ENCODE measurements at places on chromosomes 7 and 10.

GRCh38 chr10:98236862-98237261, 31.1 kb downstream of the LOXL4 start:
- no peak for DNase-seq

DNA sequence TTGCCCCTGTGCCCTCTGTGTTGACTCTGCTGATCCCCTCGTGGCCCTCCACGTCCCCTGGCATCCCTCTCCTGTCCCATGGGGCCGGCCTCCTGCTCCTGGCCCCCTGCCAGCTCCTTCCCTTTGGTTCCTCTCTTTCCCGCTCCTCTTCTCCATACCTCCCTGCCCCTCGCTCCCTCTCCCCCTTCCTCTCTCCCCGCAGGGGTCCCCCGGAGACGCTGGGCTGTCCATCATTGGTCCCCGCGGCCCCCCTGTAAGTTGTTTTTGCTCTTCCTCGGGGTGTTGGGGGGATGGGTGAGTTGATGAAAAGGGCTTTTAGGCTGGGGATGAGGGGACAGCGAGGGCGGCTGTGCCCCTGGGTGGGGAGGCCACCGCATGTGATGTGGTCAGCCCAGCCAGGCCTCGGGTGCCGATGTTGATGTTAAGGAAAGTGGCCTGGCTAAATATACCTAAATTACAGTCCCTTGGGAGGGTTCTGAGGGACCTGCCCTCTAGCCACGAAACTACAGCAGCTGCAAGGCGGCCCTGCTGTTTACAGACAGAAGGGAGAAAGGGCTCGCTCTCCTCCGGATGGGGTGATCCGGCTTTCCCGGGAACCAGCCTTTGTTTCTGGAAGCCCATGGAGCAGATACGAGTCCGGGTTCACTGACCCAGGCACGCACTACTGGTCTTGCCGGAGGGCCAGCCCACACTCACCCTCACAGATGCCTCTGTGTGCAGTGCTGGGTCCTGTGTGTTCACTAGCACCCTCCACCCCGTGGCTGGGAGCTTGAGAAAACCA, 78.8 kb downstream of the COL13A1 start:
- no peak for DNase-seq

GRCh38 chr7:13770305-13770704, 219.2 kb downstream of the ETV1 start:
- DNase-seq = no peak

- no peak for DNase-seq
These were observed 110.8 kb upstream of the PPP2R2D start for GRCh38 chr10:131790021-131790420.

- DNase-seq = no peak
These were observed 116.4 kb upstream of the SEM1 start for GRCh38 chr7:96826089-96826488.

DNA sequence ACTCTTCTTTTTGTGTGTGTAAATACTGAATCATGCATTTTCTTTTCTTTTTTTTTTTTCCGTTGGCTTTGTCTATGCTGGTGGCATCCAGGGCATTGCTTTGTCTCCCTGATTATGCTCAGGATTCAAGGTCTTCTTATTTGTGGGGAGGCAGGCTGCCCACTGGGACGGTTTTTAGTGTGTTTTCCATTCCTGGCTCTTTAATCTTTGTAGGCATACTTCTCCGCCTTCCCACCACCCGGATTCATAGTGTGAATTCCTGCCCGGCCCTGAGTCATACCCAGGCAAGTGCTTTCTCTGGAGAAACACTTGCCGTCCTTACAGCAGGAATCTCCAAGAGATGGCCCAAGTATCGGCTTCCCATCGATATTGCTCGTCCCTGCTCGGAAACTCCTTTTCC, 5.2 kb downstream of the ZNF655 start:
- DNase-seq = no peak

DNA sequence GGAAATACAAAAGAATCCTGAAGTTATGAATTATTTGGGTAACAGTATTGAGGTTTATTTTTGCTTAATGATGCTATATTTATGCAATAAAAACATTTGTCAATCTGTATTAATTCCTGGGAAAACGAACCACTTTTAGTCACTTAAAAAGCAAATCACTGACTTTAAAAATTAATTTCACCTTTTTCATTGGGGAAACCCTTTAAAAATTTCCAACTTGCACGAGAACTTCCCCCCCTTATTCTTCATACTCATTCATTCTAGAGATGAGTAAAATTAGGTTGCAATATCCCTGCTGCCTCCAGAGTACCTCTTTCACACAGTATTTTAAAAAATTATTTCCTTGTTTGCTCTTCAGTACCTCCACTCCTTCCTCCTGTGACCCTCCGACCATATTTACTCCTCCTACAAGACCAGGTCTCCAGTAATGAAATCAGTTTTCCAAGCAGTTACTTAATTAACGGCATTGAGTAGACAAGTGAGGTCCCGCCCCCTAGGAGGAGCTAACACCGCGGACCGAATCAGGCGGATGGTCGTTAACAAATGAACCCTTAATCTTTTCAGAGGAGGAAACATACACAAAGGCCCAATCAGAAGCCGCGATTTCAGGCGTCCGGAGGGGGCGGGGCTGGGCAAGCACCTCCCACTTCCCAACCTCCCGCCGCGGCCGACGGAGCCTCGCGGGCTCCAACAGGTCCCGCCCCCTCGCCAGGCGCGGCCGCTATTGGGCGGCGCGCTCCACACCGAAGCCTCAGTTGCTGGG, 465 bp upstream of the TRIM24 start:
- peak; percentile 95 for DNase-seq

DNA sequence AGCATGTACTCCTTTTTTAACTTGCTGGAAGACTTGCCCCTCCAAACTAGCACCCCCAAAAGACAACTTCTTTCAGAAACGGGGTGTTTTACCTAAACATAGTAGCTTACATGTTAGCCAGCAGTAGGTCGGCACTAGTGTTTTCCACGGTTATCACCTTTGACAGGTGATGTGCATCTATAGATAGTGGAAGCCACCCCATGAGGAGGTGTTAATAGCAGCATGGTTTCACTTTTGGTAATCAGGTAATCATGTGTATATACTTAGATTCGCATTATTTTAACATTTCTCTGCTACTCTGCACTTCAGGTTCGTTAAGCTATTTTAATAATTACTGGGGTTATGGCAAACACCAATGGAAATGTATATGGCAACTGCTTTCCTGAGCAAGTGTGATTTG, 17.6 kb downstream of the SRI start:
- DNase-seq = no peak

GRCh38 chr7:55004579-55004978, 14.2 kb upstream of the EGFR start:
- DNase-seq = no peak

DNA sequence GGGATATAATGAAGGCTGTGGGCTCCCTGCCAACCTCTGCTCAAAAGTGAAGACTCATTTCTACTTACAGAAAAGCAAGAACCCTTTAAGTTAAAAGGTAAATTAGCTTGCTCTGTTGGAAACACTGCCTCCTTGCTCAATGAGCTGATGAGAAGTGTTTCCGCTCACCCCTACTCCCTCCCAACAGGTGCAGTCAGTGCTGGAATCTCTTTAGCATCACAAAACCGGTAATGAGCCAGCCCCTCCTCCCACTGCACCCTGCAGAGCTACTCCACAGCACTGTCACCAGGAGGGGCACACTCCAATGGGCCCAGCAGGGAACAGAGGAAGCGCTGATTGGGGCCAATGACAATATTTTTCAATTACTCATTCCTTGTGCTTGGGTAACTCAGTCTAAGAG, 262.5 kb downstream of the TCERG1L start:
- no peak for DNase-seq

DNA sequence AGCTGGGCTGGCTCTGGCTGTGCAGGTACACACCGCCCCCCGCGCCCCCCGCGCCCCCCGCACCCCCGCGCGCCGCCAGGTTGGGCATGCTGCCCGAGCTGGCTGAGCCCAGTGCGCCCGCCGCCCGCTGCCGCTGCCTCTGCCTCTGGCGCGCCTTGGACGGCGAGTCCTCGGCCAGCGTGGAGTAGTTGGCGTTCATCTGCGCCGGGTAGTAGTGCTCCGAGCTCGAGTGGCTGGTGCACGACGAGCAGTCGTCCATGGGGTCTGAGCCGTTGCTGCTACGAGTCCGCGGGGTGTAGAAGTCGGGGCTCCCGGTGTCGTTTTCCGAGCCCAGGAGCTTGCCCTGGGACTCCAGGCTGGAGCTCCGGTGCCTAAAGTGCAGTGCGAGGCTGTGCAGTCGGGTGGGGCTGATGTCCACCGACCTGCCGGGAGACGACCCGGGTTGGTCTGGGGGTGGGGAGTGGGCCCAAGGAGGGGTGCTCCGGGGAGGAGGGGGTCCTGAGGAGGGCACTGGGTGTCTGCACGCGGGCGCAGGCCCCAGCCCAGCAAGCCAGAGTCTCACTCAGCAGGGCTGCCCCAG, 70.4 kb downstream of the PRPF18 start:
- DNase-seq = no peak

GRCh38 chr7:104973909-104974415, 40.0 kb upstream of the KMT2E start:
- no peak for DNase-seq

- DNase-seq = no peak
These were observed 108.4 kb downstream of the KLF6 start for GRCh38 chr10:3676564-3676963.

- DNase-seq = no peak
These were observed 75.1 kb downstream of the RELN start for GRCh38 chr7:103914147-103914899.

DNA sequence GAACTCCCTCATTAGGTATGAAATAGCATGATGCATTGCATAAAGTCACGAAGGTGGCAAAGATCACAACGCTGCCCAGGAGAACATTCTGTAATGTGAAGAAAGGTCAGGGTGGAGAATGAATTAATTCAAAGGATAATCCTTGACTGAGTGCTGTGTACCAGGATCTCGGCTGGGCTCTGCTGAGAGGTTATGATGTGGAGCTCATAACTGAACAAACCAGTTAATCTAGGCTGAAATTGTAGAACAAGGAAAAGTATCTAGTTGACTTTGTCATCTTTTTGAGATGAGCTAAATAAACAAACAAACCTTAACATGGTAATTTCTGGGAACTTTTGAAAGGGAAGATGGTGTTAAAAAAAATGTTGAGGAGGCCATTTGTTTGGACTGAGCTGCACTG, 6.1 kb downstream of the MSMB start:
- no peak for DNase-seq

- no peak for DNase-seq
These were observed 17.9 kb downstream of the RSBN1L start for GRCh38 chr7:77714195-77714594.

DNA sequence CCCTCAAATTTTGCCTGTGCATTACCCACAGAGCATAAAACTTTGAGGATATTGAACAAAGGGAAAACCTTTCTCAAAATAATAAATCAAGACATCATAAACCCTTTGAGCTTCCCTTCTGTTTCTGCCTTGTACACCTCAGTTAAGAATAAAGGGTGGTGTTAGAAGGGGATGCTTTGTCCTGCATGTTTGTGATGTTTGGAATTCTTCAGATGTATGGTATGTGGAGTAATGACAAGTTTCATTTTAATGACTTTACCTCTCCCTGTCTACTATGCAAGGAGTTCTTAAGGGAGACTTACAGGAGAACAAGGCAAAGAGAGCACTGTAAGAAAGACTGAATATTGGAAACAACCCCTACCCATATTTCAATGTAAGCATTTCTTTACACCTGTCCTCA, 99.2 kb downstream of the HECW1 start:
- no peak for DNase-seq

GRCh38 chr7:150797661-150798060, 2.5 kb downstream of the TMEM176B start:
- no peak for DNase-seq

- DNase-seq = no peak
These were observed 21.3 kb downstream of the WNT8B start for GRCh38 chr10:100483876-100484666.

DNA sequence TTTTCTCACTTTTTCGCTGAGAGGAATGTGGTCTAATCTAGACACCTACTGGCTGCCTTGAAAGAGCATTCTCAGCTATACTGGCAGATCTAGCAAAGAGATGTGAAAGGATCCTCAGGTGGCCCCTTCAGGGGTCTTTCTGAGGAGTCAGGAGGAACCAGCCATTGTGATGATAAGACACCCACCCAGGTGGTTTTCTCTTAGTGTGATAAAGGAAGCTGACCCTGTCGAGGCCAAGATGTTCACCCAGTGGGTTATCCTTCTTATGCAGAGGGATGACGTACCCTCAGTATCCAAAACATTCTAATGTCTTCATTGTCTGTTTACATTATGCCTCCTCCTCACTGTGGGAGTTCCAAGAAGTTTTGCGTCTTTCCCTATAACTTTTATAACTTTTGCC, 98.3 kb upstream of the LRGUK start:
- no peak for DNase-seq

GRCh38 chr10:58266003-58266825, 1.5 kb downstream of the IPMK start:
- DNase-seq = no peak

GRCh38 chr10:15455456-15455855, 84.4 kb upstream of the FAM171A1 start:
- no peak for DNase-seq

DNA sequence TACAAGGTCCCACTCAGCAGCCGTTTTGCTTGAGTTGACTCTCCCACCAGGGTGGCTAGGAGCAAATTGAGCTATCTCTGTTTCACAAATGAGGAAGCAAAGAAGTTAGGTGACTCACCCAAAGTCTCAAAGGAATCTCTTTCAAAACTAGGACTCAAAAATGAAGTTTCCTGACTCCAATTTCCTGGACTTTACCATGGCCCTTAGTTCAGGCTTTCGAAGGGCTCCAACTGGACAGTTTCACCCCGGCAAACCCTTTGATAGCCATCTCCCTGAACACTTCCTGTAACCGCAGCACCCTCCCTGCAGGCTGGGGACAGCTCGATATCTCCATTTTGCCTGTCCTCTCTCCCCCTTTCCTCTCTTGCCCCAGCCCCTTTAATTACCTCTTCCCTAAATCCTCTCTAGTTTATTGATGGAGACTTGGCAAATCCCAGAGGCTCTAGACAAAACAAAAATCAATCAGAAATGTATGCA, 4.7 kb upstream of the AFAP1L2 start:
- DNase-seq = no peak

DNA sequence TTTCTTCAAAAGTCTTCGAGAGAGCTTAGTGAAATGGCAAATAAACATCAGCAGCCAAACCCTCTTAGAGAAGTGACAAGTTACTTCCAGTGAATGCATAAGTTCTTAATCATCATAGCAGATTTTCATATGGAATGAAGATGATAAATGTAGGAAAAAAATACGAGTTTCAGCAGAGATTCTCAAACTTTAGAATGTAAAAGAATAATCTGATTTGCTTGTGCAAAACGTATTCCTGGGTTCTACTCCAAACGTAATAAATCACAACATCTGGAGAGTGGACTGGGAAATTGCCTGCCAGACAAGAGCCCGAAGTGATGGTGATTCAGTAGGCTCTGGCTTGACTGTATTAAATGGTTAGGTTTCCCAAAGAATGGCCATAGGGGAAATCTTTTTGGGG, 62.2 kb downstream of the AKR1E2 start:
- DNase-seq = no peak
